PC-9 (cell line): ENCODE measurements at places on chromosomes 1 and 21. TPM values are rescaled to one million over a fixed set of nuclear protein-coding genes. Genes with fewer than 3 reads are reported as not detected.
A peak's percentile ranks its signal among the peaks of the same experiment; 100 is the strongest.

DNA sequence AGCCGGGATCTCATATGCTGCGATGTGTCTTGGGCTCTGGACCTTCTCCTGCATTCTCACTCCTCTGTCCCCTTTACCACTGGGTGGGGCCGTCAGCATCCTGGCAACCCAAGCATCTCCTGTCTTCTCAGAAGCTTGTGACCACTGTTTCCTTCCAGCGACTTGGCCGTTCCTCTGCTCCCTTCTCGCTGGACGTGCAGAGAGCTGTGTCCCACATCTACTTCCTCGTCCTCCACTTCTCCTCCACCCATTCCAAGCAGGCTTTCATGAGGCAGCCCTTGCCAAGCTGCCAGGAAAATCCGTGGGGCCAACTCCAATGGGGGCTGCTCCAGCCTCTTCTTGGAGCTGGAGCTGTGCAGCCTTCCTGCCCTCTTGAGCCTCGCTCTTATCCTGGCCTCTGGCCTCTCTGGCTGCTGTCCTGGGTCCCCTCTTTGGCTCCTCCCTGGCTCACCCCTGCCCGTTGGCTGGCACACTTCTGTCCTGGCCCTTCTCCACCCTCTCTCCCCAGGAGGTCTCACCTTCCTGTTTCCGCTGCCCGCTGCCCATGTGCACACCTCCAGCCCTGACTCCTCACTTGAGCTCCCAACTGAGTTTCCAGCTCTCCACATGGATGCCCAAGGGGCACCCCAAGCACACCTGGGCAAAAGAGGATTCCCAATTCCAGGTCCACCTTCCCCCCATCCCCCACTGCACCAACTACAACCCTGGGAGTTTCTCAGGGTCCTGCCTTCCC, 8.7 kb downstream of the FAM131C start:
- no peak for DNase-seq

Gene NCMAP
- 0.20 and 0.50 TPM in 2 replicates for total RNA-seq

GRCh38 chr1:108645564-108646184, 15.2 kb downstream of the HENMT1 start:
- DNase-seq = no peak

DNA sequence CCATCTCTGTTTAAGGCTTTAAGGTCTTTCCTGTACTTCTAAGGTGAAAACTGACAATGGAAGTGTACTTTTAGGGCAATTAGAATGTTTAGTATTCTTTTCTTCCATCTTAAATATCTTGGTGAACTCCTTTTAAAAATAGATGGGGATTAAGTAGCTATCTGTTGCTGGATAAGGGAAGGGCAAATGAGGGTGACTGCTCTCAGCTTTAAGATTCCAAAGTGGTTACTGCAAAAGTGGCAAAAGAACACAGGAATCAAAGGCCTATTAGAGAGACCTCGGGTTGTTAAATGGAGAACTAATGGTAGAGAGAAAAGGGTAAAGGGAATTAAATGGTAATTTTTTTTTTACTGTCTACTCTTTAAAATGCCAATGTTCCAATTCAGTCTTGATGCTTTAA, 774.1 kb upstream of the B3GALT2 start:
- no peak for DNase-seq

DNA sequence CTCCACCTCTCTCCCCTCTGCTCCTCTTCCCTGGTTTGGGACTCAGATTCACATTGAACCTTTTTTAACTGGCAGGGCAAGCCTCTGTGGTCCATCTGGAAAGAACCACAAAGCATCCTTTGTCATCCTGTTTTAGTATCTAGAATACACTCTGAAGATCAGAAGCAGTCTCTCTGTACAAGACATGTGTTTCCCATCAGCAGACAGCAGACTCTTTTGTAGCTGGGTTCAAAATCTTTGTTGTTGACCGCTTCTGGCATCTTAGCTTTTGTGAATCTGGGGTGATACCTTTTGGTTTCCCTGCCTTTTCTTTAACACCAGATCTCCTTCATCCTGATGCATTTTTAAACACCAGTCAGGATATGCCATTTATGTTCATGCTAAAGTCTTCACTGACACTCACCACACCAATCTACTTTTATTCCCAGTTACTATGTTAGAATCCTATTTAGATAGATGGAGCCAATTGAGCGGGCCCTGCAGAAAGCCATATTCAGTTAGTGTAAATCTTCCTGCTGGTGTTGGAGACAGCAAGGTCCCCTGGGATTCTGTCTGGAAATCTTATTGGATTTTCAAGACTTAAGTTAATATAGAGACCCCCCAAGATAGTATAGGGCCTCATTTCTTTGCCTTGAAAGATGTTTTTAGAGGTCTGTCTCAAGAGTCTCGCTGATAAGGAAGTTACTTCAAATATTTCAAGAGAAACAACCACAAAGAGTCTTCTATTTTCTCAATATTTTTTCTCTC, 51.1 kb downstream of the ST6GALNAC3 start:
- no peak for DNase-seq

- no peak for DNase-seq
Observed at GRCh38 chr1:29932626-29933025, 696.3 kb downstream of the PTPRU start.

Gene TMEM82
- total RNA-seq = not detected in 2 replicates

DNA sequence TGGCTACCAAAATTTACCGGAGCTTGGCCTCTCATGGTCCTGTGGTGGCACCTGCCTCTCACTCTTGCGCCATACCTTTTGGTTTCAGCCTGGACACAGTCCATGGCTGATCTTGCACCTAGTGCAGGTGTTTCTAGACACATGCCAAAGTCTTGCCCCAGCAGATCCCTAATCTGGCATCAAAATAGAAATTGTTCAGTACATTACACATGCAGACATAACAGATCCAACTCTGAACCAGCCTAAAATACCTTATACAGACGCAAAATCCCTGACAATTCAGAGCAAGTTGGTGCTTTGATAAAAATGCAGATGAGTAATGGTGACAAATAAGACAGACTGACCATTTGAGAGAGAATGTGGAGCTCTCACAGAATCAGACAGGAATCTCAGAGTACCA, 44.1 kb downstream of the NGF start:
- DNase-seq = no peak

Gene FAM110D
- total RNA-seq = 0.23 TPM in 1 of 2 replicates, not detected in the other

Gene OR2AK2
- total RNA-seq = not detected in 2 replicates

- no peak for DNase-seq
Observed at GRCh38 chr1:181714428-181714827, 231.1 kb downstream of the CACNA1E start.

Gene NBPF11
- 12.9 and 15.3 TPM in 2 replicates for total RNA-seq

Gene SF3B4
- 50.8 and 73.1 TPM in 2 replicates for total RNA-seq

Gene COL24A1
- 0.08 and 0.15 TPM in 2 replicates for total RNA-seq

GRCh38 chr1:229943988-229944743, 122.9 kb upstream of the GALNT2 start:
- DNase-seq = no peak

DNA sequence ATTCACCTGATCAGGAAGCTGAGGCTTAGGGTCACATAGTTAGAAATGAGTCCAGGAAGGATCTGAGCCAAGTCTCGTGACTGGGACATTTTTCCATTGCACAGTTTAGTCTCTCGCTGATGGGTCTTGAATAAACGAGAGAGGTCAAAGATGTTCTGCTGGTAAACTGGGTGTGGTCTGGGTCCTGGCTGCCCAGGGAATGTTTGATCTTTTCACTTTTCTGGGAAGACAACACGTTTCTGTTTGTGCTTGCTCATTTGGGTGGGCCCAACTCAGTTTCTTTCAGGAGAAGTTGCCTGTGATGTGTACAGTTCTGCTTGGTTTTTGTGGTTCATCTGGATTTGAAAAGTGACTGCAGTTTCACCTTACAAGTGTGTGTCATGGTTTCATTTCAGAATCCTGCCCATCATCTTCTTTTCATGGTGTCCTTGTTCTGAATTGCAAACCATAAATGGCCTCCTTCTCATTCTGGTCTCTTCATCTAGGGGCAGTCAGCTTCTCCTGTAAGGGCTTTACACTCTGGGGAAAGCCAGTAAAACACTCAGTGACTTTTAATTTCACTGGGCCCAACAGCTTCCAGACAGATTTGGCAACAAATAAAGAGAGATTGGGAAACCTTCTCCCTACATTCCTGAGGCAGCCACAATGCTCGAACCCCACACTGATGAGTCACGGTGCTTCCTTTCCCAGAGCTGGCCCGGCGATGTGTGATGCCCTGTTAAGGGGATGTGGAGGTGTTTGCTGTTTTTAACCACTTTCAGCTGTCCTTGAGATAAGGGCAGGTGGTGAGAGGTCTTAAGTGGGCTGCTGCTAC, 7.2 kb upstream of the TACSTD2 start:
- peak; percentile 90 for DNase-seq

Gene HHIPL2
- total RNA-seq = 14.0 and 18.7 TPM in 2 replicates

DNA sequence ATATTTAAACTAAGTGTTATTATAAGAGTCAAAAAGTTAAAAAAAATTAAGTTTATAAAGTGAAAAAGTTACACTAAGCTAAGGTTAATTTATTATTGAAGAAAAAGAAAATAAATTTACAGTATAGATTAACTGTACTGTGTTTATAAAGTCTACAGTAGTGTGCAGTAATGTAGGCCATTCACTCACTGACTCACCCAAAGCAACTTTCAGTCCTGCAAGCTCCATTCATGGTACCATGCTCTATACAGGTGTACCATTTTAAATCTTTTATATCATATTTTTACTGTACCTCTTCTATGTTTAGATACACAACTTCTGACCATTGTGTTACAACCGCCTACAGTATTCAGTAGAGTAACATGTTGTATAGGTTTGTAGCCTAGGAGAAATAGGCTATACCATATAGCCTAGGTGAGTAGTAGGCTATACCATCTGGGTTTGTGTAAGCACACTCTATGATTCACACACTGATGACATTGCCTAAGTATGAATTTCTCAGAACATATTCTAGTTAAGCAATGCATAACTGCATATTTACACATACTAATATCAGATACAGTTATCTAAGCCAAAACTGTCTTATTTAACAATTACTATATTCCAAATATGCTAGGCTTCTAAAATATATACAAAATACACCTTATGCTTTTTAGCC, 80.6 kb upstream of the GFI1 start:
- no peak for DNase-seq

Gene TEKT2
- 1.1 TPM in 1 of 2 replicates, not detected in the other for total RNA-seq

GRCh38 chr1:59360170-59360569, 63.3 kb downstream of the FGGY start:
- DNase-seq = peak; percentile 34

DNA sequence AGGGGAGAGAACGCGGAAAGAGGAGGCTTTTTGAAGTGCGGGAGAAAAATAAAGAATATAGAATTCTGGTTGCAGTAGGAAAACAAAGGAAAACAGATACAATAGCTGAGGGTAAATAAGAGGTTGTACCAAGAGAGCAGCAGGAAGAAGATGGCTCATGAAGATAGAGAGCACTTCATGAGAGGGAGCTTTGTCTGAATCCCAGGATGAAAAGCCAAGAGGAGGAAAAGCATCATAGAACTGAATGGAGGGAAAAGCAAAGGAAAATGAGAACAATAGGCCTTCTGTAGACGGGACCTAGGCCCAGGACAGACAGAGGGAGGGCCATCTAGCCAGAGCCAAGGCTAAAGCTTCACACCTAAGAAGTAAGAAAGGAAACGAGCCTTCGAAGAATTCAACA, 49.5 kb downstream of the ATP6V1G3 start:
- DNase-seq = no peak

Gene COL16A1
- total RNA-seq = 3.6 and 4.8 TPM in 2 replicates

Gene SLC45A1
- total RNA-seq = 0.20 TPM in 1 of 2 replicates, not detected in the other

GRCh38 chr1:206808615-206809014, 36.3 kb upstream of the IL10 start:
- DNase-seq = no peak

DNA sequence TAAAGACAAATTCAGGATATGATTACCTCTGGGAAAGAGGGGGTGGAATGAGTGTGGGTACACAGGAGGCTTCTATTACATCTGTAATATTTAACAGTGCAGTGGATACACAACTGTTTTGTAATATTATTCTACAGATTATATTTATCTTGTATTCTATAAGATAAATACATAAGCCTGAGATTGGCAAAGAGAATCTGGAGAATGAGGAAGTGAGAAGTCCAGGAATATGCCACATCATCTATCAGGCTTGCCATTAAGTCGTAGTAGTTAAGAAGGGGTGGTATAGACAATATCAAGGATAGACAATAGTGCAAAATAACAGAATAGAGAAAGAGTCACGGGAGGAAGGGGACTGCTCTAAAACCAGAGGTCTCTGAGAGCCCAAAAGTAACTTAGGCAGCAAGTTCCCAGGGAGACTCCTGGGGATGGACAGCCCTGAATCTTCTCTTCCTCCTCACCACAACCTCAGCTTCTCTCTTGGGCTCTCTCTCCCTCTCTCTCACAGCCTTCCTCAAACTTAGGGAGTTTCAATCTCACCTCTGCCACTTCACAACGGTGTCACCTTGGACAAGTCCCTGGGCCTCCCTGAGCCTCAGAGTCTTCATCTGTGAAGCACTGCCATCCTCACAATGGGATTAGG, 14.0 kb upstream of the PTAFR start:
- peak; percentile 88 for DNase-seq

DNA sequence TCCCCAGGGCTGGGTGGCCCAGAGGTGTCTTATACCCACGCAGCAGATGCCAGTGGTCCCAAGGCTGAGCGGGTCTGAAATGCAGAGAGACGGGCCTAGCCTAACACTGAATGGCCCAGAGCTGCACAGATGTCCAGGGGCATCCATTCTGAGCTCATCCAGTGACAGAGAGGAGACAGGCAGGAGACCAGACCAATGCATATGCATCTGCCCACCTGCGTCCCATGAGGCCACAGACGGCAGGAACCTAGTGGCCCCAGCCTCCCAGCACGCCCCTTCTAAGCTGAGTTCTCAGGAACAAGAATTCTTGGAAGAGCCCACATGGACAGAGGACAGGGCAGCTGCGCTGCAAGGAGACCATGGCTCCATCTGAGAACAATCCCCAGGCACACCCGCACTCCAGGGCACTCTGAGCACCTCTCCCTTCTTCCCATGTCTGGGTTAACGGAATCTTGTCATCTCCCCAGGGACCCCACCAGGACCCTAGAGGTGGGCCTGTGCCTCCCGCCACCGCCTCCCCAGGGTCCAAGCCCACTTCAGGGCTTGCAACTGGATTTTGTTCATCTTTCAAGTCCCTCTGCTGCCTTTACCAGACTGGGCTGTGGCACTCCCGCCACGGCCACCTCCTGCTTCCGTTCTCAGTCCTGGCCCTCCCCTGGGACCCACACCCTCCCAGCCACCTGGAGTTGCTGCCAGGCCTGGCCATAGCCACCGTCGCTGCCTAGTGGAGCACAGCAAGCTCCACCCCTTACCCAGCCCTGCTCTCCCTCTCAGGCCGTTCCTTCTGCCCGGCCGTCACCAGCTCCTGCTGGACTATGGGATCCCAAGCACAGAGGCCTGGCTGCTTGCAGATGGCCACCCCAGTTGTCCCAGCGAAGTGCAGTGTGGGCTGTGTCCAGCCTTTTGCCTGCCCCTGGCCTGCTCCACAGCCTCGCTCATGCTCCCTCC, 3.3 kb downstream of the WNT3A start:
- no peak for DNase-seq

- peak; percentile 84 for DNase-seq
Observed at GRCh38 chr1:28193701-28194161, 17.2 kb upstream of the PTAFR start.

Gene COPA
- total RNA-seq = 146 and 147 TPM in 2 replicates

Gene SELL
- total RNA-seq = 6.5 and 6.7 TPM in 2 replicates
